ENCODE measurements at places on chromosomes 2 and 18.

GRCh38 chr2:150643114-150643725 is 155.8 kb upstream of the RND3 start:
- DNase-seq = no peak

- DNase-seq = no peak
These were observed 737.1 kb downstream of the TDRD15 start for GRCh38 chr2:21860907-21861306.

- DNase-seq = no peak
These were observed 80.7 kb upstream of the RASGRP3 start for GRCh38 chr2:33395655-33396249.

- DNase-seq = no peak
These were observed 29.6 kb downstream of the IGFBP5 start for GRCh38 chr2:216665717-216666116.

DNA sequence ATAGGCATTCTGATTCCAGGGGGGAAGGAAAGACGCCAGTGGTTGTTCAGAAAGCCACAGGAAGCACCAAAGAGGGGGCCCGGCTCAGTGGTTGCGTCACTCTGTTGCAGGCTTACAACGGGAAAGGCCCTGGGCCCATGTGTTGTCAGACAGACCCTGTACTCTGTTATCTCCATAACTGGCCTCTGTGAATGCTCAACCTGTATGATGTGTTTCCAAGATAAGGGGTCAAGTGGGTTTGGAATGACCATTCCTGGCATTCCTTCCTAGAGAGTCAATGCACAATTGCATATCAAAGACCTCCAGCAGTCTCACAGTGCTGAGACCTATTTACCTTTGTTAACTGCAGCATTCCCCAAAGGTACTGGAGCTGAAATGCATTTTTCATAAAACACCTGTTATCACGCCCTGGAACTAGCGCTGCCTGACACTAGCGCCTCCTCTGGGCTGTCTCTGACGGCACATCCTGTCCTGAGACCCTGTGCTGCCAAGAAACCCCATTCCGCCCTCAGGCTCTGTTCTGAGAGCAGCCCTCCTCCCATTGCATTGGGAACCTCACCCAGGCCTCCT is 13.2 kb upstream of the LRRFIP1 start:
- no peak for DNase-seq

Measured in central memory CD4-positive, alpha-beta T cell (primary cell).